ENCODE measurements at places on chromosomes 12 and 14.
A peak's percentile ranks its signal among the peaks of the same experiment; 100 is the strongest.

- DNase-seq = no peak
These were observed 88.7 kb downstream of the ACADS start for GRCh38 chr12:120814203-120814902.

- no peak for DNase-seq
These were observed 23.4 kb upstream of the BMP4 start for GRCh38 chr14:53979747-53980642.

DNA sequence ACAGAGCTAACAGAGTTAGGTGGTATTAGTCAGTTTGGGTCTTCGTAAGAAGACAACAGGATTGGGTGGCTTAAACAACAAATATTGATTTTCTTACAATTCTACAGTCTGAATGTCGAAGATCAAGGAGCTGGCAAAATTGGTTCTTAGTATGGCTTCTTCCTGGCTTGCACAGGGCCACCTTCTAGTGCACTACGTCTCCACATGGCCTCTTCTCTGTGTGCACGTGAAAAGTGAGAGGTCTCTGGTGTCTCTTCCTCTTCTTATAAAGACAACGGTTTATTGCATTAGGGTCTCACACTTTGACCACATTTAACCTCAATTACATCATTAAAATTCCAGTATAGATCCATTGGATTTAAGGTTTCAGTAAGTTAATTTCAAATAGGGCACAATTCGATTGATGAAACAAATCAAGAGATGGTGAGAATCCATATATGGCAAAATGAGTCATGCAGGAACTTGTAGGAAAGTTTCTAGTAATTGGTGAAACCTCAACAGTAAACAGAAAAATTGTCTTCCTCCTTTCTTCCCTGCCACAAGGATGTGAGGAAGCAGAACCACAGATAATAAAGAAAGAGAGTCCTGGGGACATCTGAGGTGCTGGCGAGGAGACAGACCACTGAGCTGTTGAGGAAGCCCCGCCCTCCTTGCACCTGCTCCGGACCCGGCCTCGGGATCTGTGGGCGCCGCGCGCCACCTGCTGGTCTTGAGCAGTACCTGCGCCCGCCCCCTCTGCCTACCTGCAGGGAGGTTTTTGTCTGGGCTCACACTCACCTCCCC lies 846.7 kb downstream of the TMEM121 start:
- peak; percentile 73 for DNase-seq

GRCh38 chr12:85309125-85309566 lies 29.1 kb downstream of the ALX1 start:
- DNase-seq = no peak

GRCh38 chr12:93108985-93109384 lies 179.9 kb upstream of the EEA1 start:
- DNase-seq = no peak

- no peak for DNase-seq
These were observed 862 bp downstream of the PIP4K2C start for GRCh38 chr12:57591782-57592325.

- no peak for DNase-seq
These were observed 276.7 kb downstream of the FOXN3 start for GRCh38 chr14:89140326-89140725.
